Activated CD8-positive, alpha-beta memory T cell treated with anti-CD3 and anti-CD28 coated beads, Interleukin-2, amount 10 ng/mL, durations not matched to agents 7 days and 5 days (primary cell): ENCODE measurements at places on chromosomes 7 and 10.

DNA sequence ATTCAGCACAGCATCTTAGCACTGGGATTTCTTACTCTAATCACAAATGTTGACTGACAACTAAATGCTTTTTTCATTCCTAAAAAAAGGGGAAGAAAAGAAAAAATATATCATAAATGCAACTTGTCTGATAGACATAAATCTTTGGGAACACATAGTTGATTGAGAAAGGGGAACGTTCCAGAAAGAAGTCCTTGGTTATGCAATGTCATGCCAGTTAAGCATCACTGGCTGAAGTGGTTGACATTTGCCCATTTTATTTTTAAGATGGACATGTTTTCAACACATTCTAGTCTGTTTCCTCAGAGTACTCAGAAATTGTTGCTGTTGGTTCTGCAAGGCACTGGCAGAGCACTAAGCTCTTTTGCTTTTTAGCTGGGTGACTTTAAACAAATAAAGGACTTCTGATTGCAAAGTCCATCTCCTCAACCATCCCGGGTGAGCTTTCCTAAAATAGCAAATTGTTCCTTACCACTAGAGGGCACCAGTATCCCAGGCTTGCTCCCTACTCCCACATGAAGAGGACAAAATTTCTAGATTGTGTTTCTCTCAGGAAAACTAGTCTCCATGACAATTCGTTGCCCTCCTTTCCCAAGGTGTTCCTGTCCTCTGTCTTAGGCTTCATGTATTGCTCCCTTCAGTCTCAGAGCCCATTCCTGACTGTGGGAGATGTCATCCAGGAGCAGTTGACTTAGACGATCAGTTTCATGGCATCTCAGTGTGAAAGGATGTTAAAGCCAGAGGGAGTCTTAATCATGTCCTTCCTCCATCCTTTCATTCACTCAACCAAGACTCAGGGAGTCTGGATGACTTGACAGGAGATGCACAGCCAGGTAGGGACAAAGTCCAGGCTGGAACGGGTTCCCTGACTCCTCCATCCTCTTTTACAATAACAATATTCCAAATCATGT is 23.9 kb downstream of the OPALIN start:
- no peak for DNase-seq
- peaks cover 61% of the 10 kb centered on the region for H3K27me3 ChIP-seq
- peaks cover 2% of the 10 kb centered on the region for H3K4me1 ChIP-seq
- no peaks in the 10 kb centered on the region for H3K36me3 ChIP-seq

GRCh38 chr10:69451784-69452251 is 553 bp downstream of the TSPAN15 start:
- peaks cover 23% of the 10 kb centered on the region for H3K4me1 ChIP-seq
- no peaks in the 10 kb centered on the region for H3K36me3 ChIP-seq
- no peak overlapping the region for H3K27ac ChIP-seq
- H3K4me3 ChIP-seq: peak overlapping the region; percentile 73
- no peak for DNase-seq

DNA sequence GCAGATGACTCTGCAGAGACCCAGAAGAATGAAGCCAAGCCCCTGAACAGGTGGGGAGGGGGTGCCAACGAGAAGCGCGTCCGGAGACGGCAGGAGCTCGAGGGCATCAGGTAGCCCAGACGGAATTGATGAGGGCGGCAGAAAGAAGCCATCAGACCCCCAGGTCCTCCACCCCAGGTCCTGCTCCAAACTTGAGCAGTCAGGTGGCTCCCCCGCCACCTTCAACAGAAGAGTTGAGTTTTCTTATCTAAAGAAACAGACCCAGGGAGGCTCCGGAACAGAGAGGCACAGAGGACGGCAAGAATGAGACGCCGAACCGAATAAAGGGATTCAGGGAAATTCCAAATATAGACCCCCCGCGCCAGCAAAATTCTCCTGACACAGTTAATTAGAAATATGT is 22.2 kb downstream of the RGS10 start:
- H3K4me1 ChIP-seq: peaks cover 50% of the 10 kb centered on the region
- H3K27ac ChIP-seq: no peak overlapping the region
- no peak overlapping the region for H3K4me3 ChIP-seq

GRCh38 chr7:92652536-92652935 is 62.3 kb upstream of the FAM133B start:
- no peak overlapping the region for H3K4me3 ChIP-seq
- H3K27ac ChIP-seq: no peak overlapping the region
- DNase-seq: no peak
- peaks cover 73% of the 10 kb centered on the region for H3K4me1 ChIP-seq

DNA sequence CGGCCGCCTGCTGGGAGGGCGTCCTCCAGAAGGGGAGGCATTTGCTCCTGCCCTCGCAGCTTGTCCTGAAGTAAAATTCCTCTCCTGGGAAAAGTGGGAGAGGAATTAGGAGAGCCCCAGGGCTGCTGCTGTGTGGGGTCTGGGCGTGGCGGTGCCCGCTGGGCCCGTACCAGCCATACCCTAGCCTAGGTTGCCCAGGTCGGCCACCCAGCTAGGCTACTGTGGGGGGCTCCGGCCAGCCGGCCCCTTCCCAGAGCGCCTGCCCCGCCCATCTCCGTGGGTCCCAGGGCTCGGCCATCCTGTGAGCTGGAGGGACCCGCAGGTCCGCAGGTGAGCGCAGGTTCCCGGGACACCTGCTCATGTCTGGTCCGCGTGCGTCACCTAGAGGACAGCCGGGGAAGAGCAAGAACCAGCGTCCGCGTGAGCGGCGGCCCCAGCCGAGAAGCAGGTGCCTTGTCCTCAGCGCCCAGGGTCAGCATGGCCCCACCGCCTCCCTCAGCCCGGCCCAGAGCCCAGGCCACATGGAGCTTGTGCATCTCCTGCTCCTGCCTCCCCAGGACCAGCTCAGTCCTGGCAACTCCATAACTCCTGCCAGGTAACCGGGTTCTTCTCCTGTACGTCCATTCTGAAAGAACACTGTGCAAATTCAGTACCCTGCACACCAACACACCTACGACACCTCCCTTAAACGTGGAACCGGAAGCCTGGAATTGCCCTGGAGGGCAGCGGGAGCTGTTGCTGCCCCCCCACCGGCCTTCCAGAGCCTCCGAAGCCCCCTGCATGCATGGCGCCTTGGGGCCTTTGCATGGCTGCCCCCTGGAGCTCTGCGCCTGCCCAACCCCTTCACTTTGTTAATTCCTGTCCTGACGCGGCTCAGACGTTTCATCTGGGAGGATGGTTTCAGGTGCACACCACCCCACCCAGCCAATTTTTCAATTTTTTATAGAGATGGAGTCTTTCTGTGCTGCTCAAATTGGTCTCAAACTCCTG is 22.8 kb upstream of the FOXL3 start:
- H3K4me3 ChIP-seq: no peak overlapping the region
- H3K36me3 ChIP-seq: peaks cover 3% of the 10 kb centered on the region

GRCh38 chr7:18174996-18175395 is 147.3 kb upstream of the PRPS1L1 start:
- no peak overlapping the region for H3K27ac ChIP-seq
- peaks cover 17% of the 10 kb centered on the region for H3K27me3 ChIP-seq
- peaks cover 11% of the 10 kb centered on the region for H3K4me1 ChIP-seq
- no peaks in the 10 kb centered on the region for H3K36me3 ChIP-seq
- no peak overlapping the region for H3K4me3 ChIP-seq

- DNase-seq: no peak
- H3K4me3 ChIP-seq: no peak overlapping the region
- no peaks in the 10 kb centered on the region for H3K27me3 ChIP-seq
Observed at GRCh38 chr10:21740989-21741388, 207.0 kb downstream of the MLLT10 start.

GRCh38 chr10:103816431-103816830 is 38.9 kb downstream of the SH3PXD2A start:
- peaks cover 25% of the 10 kb centered on the region for H3K27me3 ChIP-seq
- DNase-seq: no peak
- no peak overlapping the region for H3K27ac ChIP-seq
- H3K36me3 ChIP-seq: no peaks in the 10 kb centered on the region
- H3K4me3 ChIP-seq: no peak overlapping the region
- H3K4me1 ChIP-seq: peaks cover 10% of the 10 kb centered on the region

GRCh38 chr10:56771343-56771742 is 410.3 kb upstream of the ZWINT start:
- H3K27ac ChIP-seq: no peak overlapping the region
- H3K4me1 ChIP-seq: no peaks in the 10 kb centered on the region
- H3K27me3 ChIP-seq: no peaks in the 10 kb centered on the region

DNA sequence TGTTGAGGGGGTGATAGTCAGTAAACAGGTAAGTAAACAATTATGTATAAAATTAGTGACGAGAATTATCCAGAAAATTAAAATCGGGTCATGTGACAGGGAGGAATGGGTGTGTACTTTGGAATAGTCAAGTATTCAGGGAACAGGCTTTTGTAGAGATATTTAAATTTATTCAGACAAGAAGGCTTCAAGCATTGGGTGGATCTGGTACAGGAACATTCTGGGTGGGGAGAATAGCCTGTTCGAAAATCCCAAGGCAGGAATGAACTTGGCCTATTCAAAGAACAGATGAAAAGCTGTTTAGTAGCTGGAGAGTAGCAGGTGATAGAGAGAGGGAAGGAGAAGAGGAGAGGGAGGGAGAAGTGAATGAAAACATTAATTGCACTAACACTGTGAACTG is 448.9 kb upstream of the FZD8 start:
- no peaks in the 10 kb centered on the region for H3K36me3 ChIP-seq
- H3K27ac ChIP-seq: no peak overlapping the region
- H3K4me1 ChIP-seq: no peaks in the 10 kb centered on the region
- DNase-seq: no peak
- no peaks in the 10 kb centered on the region for H3K27me3 ChIP-seq

DNA sequence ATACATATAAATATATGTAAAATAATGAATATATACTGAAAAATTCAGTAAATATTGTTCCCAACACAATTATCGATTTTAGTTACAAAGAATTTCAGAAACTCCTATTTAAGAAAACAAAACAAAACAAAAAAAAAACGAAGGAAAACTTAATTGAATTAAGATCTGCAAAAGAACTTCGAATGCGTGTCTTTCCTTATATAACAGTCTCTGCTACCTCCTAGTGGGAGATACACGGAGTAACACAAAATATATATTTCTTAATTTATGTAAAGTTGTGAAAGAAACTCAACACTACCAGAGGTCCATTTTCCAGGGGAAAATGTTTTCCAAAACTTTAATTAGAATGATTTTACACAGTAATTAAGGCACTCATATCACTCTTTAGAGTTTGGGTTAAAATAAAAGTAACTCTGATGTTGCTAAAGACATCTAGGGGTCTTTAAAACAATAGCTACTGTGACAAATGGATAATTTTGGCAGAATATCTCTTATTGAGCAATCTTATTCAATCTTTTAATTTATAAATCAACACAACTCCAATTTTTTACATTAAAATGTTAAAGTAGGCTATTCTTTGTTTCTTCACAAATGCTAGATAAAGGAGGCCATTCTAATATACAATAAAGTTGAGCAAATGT is 41.6 kb downstream of the NEBL start:
- H3K4me1 ChIP-seq: no peaks in the 10 kb centered on the region
- no peak overlapping the region for H3K27ac ChIP-seq
- DNase-seq: no peak

GRCh38 chr10:104333728-104334373 is 4.4 kb downstream of the ITPRIP start:
- DNase-seq: peak; percentile 37
- H3K36me3 ChIP-seq: peaks cover 10% of the 10 kb centered on the region
- no peak overlapping the region for H3K4me3 ChIP-seq
- peak overlapping the region; percentile 63 for H3K27ac ChIP-seq
- H3K4me1 ChIP-seq: peaks cover 74% of the 10 kb centered on the region

DNA sequence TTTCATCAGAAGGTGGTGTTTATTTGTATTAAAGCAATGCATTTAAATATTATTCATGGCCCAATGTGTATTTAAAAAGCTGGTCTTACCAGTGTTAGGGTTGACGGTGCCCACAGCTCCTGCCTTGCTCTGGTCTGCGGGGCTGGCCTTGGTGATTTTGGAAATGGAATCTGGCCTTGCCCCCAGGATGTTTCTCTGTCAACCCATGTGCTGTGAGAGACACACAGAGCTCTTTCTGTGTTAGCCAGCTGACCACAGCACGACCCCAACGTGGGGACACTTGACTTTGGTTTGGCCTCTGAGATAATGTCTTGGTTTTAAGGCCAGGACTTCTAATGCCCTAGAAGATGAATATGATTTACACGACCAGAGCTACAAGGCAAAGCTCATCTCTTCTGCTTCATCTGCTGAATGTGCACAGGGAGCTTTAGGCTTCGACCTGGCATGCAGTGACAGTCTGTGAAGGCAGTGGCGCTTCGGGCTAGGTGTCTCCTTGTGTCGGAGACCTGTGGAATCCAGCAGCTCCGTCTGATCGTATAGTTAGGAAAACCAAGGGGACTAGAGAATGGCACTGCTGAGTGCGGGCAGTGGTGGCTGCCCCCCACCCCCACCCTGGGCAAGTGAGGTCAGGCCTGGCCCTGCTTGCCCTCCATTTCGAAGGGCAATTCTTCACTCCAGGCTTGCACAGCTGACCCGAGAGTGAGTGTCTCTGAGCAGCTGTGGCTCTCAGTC is 246.1 kb downstream of the EBF3 start:
- H3K36me3 ChIP-seq: peaks cover 7% of the 10 kb centered on the region
- H3K4me1 ChIP-seq: no peaks in the 10 kb centered on the region
- H3K4me3 ChIP-seq: no peak overlapping the region
- H3K27ac ChIP-seq: no peak overlapping the region
- H3K27me3 ChIP-seq: no peaks in the 10 kb centered on the region
- DNase-seq: peak; percentile 18

DNA sequence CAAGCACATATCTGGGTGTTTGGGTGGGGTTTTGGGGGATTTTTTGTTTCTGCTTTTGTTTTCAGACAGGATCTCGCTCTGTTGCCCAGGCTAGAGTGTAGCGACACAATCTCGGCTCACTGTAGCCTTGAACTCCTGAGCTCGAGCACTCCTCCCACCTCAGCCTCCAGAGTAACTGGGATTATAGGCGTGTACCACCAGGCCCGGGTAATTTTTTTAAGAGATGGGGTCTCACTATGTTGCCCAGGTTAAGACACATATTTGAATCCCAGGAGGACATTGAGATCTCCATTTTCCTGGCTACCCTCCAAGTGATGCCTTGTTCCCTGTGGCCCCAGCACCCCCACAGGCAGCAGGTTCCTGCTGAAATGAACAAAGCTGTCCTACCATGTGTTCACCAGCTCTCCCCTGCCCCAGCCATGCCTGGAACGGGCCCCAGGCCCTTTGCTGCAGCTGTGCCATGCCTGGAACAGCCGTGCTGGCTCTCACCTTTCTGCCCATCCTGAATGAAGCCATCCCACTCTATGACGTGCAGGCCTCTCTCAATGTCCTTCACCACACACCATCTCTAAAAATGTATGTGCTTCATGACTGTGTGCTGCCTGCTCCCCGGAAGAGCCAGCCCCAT is 55.0 kb upstream of the DNAAF5 start:
- H3K27me3 ChIP-seq: no peaks in the 10 kb centered on the region
- no peak overlapping the region for H3K4me3 ChIP-seq
- peaks cover 38% of the 10 kb centered on the region for H3K36me3 ChIP-seq
- DNase-seq: no peak

GRCh38 chr10:128854963-128855362 is 612.1 kb upstream of the MGMT start:
- no peaks in the 10 kb centered on the region for H3K4me1 ChIP-seq
- no peak overlapping the region for H3K4me3 ChIP-seq
- DNase-seq: no peak
- H3K27me3 ChIP-seq: no peaks in the 10 kb centered on the region
- no peaks in the 10 kb centered on the region for H3K36me3 ChIP-seq
- no peak overlapping the region for H3K27ac ChIP-seq

- DNase-seq: no peak
- H3K4me3 ChIP-seq: no peak overlapping the region
- peaks cover 5% of the 10 kb centered on the region for H3K36me3 ChIP-seq
- peaks cover 13% of the 10 kb centered on the region for H3K4me1 ChIP-seq
- H3K27me3 ChIP-seq: peaks cover 48% of the 10 kb centered on the region
Observed at GRCh38 chr7:130494431-130494858, 2.6 kb downstream of the MEST start.
